GM04503 (cell line): ENCODE measurements at places on chromosomes 2 and 18.

- no peak for DNase-seq
Observed at GRCh38 chr18:72232644-72233043, 311.5 kb downstream of the CBLN2 start.

DNA sequence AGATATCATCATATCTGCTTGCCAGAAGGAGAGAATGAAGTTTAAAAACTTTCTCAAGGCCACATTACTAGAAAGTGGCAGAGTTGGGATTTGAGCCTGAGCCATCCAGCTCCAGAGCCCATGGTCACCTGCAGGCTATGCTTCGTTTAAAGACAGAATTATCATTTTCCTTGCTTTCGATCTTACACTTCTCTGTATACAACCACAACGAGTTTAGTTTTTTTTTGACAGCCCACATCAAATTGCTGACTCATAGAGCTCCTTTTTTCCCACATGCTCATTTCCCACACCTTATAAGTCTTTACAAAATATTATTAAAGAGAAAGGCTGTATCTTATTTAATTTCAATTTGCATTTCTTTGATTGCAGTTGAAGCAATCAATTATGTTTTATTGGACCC is 6.5 kb downstream of the PLEK start:
- DNase-seq = no peak

GRCh38 chr2:240207661-240208060 is 67.2 kb upstream of the OTOS start:
- DNase-seq = no peak

GRCh38 chr2:151927501-151928221 is 99.4 kb upstream of the ARL5A start:
- DNase-seq = no peak

DNA sequence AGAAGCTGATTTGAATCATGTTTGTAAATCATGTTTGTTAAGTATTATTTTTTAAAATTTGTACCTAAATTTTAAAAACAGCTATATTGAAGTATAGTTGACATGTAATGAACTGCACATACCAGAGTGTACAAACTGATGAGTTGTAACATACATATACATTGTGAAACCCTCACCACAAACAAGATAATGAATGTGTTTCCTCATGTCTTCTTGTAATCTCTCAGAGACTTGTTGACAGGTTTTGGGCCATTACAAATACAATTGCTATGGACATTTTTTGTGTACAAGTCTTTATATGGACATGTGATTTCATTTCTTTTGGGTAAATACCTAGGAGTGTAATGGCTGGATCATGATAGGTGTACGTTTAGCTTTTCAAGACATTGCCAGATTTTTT is 21.5 kb downstream of the WDR43 start:
- DNase-seq = no peak
